ENCODE measurements at places on chromosomes 1 and 21. TPM values are rescaled to one million over a fixed set of nuclear protein-coding genes. Genes with fewer than 3 reads are reported as not detected.

Gene DHX9
- 183 TPM for total RNA-seq

Gene HENMT1
- total RNA-seq: 21.3 TPM

Gene VHLL
- not detected for total RNA-seq

Gene TEX50
- not detected for total RNA-seq
